ENCODE measurements at places on chromosomes 7 and 10. TPM values are rescaled to one million over a fixed set of nuclear protein-coding genes. Genes with fewer than 3 reads are reported as not detected.

PFKP gene
- total RNA-seq, result 416 TPM

TMEM176A gene
- total RNA-seq, result not detected

RBP3 gene
- not detected for total RNA-seq

GPC2 gene
- 6.8 TPM for total RNA-seq

ARHGAP22 gene
- total RNA-seq, result 29.9 TPM

WDR11 gene
- 78.4 TPM for total RNA-seq

SLC26A3 gene
- not detected for total RNA-seq

TUBAL3 gene
- under 0.01 TPM for total RNA-seq

NEUROG3 gene
- not detected for total RNA-seq

GPAM gene
- total RNA-seq, result 8.8 TPM

AS3MT gene
- 2.6 TPM for total RNA-seq

ATRNL1 gene
- total RNA-seq, result under 0.01 TPM

PAOX gene
- 6.4 TPM for total RNA-seq

STAG3 gene
- total RNA-seq, result 1.1 TPM

CDH23 gene
- under 0.01 TPM for total RNA-seq

YAE1 gene
- total RNA-seq, result 41.9 TPM

NUDT13 gene
- 1.1 TPM for total RNA-seq

AVL9 gene
- 26.1 TPM for total RNA-seq

All from epithelial cell of umbilical artery (primary cell).